ENCODE measurements at places on chromosomes 12 and 14.

- no peak for DNase-seq
These were observed 2.1 kb downstream of the RNF31 start for GRCh38 chr14:24149302-24149969.

DNA sequence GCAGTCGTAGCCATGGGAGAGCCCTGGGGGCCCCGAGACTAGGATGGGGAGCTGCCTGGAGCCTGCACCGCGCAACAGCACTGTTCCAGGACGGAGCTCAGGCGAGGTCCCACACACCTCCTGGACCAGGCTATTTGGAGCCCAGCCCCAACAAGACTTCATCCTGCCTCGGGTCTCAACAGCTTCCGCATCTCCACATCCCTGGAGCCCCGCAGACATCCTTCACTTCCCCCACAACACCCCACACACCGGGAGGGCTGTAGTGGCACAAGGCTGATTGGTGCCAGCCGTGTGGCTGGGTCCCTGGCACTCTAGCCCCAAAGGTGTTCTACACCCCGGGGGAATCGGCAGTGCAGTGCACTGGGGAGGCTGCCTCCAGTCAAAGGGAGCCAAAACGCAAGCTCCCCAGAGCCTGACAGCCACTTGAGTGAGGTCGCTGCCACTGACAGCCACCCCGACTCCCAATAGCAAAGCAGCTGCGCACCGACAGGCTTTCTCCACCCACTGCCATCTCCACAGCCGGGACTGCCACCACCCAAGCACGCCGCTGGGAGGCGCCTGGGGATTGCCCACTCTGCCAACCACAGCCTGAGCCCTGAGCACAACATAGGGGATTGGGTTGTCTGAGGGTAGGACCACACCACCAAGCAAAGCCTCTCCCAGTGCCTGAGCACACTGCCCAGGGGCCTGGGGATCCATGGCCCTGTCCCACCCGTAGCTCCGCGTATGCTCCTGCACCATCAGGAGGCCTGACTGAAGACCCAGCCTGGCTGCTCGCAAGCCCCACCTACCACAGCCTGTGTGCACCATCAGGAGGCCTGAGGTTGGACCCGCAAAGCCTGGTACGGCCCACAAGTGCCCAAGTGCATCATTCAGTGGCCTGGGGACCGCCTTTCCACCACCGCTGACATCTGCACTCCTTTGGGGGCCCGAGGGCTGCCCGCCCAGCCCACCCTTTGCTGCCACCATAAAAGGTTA is 13.2 kb upstream of the KLRF1 start:
- DNase-seq = peak; percentile 84

- DNase-seq = no peak
These were observed 360.9 kb upstream of the NAV3 start for GRCh38 chr12:77469578-77470333.

DNA sequence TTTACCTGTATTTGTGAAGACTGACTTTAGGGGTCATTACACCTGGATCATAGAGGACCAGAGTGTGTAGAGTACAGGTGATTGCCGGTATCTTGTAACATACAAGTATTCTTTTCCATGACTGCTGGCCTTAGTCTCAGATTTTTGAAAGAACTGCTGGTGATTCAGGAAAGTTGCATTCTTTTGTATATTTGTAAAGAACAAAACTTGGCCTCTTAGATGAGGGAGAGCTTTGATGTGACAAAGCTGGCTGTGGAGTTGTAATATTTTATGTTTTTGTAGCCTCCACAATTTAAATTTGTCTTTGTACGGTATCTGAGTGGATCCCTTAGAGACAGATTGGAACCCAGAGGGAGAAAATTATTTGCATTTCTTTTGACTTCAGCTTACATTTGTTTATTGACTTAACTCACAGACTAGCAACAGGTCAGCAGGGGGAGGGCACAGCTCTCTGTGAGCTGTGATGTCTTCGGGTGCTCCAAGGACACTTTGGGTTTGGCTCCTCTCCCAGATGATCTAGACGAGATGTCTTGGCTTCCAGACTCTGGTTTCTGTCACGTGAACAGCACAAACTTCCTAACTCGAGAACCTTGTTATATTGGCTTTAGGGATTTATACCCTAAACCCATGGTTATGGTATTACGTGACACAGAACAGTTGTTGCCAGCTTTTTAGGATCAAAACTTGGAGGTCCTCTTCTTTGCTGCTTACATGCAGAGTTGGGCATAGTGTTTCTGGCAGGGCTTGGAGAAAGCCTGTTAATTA is 65.9 kb downstream of the DAAM1 start:
- DNase-seq = no peak

- no peak for DNase-seq
These were observed 245.9 kb downstream of the EMP1 start for GRCh38 chr12:13442457-13442856.

DNA sequence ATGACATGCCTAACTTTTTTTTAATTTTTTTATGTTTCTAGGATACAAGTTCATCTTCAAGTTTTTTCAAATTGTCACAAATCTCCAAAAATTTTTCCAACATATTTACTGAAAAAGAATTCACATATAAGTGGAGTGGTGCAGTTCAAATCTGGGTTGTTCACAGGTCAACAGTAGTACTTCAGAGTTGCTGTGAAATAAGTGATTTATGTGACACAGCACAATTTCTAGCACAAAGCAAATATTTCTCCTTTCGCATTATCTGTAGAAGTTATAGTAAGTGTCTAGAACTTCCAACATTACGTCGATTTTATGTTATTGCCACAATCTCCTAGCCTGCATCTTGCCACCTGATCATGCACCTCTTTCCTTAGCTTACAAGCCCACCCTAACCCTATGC is 9.7 kb upstream of the KRT2 start:
- DNase-seq = no peak

DNA sequence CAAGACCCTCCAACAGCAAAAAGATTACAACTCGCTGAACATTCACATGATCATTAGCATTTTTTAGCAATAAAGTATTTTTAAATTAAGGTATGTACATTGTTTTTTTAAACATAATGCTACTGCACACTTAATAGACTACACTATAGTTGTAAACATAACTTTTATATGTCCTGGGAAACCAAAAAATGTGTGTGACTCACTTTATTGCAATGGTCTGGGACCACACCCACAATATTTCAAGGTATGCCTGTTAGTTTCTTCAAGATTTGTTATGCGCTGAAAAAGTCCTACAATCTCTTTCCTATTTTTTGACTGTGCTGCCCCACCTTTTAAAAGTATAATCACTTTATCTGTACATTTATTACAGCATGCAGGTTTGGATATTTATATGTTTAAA is 30.4 kb upstream of the PCNX4 start:
- DNase-seq = no peak

- no peak for DNase-seq
These were observed 13.8 kb upstream of the ZFP36L1 start for GRCh38 chr14:68806526-68807147.

DNA sequence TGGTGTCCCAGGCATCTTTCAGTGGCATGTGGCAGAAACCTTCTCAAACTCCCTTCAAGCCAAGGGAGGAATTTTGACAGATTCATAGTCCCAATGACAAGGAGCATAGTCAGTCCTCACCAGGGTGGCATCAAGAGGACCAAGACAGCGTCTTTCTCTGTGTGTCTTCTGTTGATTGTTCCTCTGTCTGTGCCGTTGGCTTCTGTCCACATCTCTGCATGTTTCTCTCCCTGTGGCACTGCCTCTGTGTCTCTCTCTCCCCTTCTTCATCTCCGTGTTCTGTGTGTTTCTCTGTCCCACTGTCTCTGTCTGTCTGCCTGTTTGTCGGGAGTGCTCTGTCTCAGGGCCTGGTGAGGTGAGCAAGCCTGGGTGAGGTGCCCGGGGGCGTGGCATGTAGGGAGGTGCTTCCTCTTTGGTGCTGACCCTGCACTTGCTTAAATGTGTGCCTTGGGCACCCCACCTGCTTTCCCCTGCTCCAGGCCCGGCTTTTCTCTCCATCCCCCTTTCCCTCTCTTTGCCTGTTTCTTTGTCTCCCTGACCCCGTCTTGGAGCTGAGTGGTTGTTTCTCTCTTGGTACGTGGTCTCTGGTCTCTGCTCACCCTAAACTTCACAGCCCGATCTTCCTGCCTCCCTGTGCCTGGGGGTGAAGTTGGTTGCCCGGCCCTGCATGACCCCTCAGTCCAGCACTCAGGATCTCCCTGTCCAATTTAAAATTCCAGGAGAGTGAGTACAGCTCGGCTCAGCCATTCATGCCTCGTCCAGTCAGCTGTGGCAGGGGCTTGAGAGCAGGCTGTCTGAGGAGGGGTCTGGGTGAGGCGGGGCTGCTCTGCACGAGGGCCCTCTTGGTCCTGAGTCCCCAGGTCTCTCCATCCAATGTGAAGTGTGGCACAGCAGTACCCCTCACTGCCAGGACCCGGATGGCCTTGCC is 28.5 kb downstream of the JDP2 start:
- no peak for DNase-seq

DNA sequence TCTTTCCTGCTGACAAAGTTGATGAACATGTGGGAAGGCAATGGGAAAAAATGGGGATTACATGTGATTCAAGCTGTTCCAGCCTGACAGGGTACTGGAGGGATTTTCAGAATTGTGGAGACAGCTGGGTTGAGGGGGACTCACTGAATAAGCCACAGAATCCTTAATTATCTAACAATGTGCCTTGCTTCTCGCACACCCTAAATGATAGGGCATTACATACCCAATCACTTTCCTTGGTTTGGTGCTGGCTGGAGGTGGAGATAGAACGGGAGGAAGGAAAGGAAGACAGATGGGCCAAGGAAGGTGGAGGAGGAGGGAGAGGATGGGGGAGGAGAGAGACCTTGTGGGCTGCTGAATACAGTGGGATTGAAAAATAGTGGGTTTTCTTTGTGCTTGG is 20.7 kb downstream of the PELI2 start:
- no peak for DNase-seq

DNA sequence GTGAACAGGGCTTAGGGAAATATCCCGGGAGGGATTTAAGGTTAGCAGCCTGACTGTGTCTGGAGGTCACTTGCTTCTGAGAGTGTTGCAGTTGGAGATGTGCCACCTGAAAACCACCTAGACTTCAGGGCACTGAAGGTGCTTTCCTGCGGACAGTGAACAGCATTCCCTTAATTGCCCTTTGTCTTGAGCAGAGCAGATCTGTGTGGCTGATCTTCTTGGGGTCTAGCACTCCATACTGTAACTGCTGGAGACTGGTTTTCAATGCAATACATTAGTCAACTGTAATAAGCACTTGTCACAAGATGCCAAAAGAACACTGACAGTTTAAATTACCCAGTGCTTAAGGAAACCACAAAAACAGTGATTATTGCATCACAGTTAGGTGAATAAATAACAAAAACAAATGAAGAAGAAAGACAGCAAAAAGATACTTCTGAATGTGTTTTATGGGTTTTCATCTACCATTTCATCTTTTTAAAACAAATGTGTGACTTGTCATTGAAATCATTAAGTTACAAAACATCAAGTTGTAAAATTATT is 111.8 kb downstream of the PRIMA1 start:
- no peak for DNase-seq

GRCh38 chr12:7667125-7667524 is 1.4 kb upstream of the APOBEC1 start:
- DNase-seq = no peak

DNA sequence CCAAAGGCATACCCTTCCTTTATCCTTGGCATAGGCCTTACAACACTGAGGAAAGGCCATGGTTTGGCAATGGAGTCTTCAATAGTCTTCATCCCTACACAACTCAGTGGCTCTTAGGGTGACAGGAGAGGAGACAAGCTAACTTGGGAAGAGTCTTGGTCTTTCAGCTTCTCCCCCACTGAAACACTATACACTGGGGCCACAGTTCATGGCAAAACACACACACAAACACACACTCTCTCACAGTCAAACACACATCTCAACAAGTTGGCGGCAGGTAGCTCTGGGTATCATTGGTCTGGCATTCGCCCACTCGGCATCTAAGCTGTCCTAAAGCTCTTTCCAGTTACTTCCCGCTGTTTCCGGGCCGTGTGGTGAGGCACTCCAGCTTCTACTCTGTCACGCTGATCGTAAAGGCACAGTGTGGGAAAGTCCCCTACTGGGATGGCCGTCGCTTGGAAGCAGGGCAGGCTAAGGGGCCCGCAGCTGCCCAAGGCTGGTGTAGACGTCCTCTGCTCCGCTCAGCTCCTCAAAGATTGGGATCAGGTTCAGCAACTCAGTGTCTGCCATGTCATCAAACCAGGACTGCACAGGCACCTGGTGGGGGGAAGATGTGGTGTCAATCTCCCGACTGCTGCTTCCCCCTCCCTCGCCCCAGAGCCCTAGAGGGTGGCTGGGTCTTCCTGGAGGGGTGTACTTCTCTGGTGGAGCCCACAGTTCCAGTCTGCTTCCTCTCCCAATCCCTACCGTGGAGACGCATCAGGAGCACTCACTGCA is 4.8 kb upstream of the AVIL start:
- no peak for DNase-seq

GRCh38 chr12:47814539-47815170 is 5.0 kb downstream of the HDAC7 start:
- DNase-seq = no peak

GRCh38 chr12:104680070-104680469 is 223.3 kb downstream of the CHST11 start:
- no peak for DNase-seq

DNA sequence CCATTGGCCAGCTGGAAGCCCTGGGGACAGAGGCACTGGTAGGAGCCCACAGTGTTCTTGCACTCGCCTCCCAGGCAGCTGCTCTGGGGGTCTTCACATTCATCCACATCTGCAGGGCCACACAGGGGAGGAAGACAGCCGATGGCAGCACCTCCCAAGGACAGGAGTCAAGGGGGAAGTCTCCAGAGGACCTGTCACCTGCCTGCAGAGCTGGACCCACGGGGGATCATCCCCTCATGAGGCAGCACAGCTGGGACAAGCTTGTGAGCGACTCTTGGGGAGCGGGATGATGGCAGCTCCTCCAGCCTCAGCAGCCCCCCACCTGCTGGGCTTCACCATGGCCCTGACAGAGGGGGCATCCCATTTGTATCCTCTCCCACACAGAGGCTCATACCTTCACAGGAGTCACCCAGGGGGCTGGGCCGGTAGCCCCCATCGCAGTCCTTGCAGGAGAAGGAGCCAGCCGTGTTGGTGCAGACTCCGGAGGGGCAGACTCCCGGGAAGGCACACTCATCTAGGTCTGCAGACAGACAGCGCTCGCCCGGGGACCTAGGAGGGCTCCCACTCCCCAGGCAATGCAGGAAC is 15.4 kb downstream of the ISCA2 start:
- no peak for DNase-seq

- DNase-seq = peak; percentile 88
These were observed at the start of gene SUSD6 for GRCh38 chr14:69611172-69612013. Gene SUSD6, plus strand, starts transcription at chr14:69611596. Its CDS starts 46,997 bp downstream, at chr14:69658593.

GRCh38 chr14:42322531-42323284 is 716.0 kb downstream of the LRFN5 start:
- DNase-seq = no peak

- no peak for DNase-seq
These were observed 121.9 kb upstream of the ATF1 start for GRCh38 chr12:50642035-50642451.

All from stimulated activated CD8-positive, alpha-beta memory T cell treated with anti-CD3 and anti-CD28 coated beads, Interleukin-7, amount 100 ng/mL, for 4 hours (primary cell).